ENCODE measurements at places on chromosomes 7 and 10.

- DNase-seq: no peak
Observed at GRCh38 chr10:117004227-117005025, 561 bp downstream of the SHTN1 start.

DNA sequence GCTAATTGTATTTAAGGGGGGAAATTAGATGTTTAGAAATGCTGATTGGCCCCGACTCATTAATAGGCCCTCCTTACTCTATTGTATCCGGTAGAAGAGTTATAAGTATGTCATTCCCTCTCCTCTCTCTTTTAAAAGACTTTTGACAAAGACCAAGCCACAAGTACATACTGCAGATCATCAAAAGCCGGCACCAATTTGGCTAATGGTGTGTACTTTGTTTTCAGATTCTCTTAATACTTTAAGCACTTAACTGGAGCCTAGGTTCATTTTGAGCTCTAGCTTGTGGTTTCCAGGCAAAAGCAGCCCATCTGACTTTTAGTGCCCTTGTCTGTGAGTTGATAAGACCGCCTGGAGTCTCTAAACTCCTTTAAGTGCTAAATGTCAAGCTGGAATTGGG is 210.0 kb upstream of the LYZL1 start:
- DNase-seq: no peak

DNA sequence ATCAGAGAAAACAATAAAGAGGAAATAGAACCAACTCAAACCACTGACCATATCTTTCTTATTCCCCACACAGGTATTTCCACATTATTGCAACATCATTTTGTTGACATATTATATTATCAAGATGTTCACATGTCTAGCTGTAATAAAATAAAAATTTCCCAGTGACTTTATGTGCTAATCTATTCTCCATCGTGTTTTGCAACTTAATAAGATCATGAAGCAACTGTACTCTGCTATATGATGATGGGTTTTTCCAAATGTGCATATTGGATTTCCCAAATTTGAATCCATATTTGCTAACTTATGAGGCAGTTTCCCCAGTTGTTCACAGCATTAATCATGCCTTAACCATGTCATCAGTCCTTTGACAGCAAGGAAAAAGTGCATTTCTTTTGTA is 127.8 kb downstream of the ITGB8 start:
- no peak for DNase-seq

- DNase-seq: no peak
Observed at GRCh38 chr7:28739128-28739527, 219.0 kb downstream of the TRIL start.

DNA sequence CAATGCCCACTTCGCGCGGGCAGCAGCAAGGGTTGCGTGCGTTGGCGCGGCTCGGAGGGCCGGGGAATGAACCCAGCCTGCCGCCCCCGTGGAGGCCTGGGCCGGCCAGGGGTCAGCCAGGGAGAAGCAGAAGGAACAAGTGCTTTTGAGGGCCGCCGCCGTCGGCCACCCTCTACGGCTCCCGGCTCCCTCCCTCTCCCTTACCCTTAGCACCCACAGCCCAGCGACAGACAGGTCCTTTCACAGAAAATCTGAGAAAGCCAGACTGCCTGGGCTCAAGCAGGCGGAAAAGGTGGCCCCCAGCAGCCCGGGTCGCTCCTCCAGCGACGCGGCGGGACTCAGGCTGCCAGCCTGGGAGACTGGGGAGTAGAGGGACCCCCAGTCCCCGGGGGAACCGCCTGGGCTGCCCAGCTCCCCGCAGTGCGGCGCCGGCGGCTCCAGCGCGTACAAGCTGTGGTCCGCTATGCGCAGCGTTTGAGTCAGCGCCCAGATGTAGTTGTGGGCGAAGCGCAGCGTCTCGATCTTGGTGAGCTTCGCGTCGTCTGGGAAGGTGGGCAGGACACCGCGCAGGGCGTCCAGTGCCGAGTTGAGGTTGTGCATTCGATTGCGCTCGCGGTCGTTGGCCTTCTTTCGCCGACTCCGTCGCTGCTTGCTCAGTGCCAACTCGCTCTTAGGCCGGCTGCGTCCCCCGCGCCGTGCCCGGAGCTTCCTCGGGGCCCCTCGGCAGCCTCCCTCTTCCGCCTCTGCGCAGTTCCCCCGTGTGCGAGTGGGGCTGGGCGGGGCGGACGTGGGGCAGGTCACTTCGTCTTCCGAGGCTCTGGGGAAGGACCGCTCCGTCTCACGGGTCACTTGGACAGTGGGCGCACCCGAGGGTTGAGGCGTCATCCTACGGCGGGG is 815 bp downstream of the NEUROG3 start:
- no peak for DNase-seq

DNA sequence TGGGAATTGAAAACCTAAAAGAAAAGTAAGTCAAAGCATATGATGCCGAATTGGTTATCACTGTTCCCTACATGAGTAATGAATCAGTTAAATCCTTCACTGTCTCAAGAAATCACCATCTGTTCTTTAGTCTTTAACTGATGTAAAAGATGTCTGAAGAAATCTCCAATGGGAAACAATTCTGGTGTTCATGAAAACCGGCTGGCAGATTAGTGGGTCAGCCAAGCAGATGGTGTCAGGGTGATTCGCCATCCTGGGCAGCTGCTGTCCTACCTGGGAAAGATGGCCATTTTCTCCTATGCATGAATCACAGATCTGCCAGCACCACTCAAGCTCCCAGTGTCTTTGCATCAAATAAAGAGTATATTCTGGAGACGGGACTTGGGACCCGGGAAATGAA is 925.2 kb upstream of the GHITM start:
- DNase-seq: no peak

- DNase-seq: no peak
Observed at GRCh38 chr7:143018931-143019330, 8.0 kb downstream of the OR9A2 start.

All from activated naive CD8-positive, alpha-beta T cell treated with anti-CD3 and anti-CD28 coated beads, Interleukin-2, amount 50 U/mL, for 16 hours (primary cell).